ENCODE measurements at places on chromosomes 16 and 17. TPM values are rescaled to one million over a fixed set of nuclear protein-coding genes. Genes with fewer than 3 reads are reported as not detected.

FOXJ1 gene
- 4.9 TPM for total RNA-seq

GSPT1 gene
- total RNA-seq, result 195 TPM

- no peak for DNase-seq
Measured at GRCh38 chr17:68704871-68705713, 103.9 kb upstream of the FAM20A start.

GRCh38 chr16:27405546-27406451 is 3.8 kb downstream of the IL21R start:
- no peak for DNase-seq

DNA sequence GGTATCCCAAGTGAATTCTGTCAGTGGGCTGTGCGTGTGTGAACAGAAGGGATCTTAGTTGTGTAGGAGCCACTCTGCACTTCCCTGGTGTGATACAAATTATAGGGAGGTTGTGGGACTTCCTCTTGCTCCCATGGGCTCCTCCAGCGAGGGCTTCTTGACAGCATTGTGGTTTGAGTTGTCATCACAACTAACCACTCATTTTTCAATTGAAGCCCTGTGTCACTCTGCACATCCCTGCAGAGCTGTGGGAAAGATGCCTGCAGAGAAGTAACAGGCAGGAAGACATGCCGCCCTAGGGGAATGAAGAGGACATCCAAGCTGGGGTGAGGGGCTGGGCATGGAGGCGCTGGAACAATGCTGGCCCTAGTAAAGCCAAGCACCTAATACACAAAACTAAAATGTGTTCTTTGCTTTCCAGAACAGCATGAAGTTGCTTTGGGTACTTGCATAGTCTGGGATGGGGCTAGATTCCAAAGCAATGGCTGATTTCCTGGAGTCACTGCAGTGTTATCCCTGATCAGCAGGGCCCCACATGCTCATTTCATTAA is 692.5 kb downstream of the TOX3 start:
- DNase-seq, result no peak

DNA sequence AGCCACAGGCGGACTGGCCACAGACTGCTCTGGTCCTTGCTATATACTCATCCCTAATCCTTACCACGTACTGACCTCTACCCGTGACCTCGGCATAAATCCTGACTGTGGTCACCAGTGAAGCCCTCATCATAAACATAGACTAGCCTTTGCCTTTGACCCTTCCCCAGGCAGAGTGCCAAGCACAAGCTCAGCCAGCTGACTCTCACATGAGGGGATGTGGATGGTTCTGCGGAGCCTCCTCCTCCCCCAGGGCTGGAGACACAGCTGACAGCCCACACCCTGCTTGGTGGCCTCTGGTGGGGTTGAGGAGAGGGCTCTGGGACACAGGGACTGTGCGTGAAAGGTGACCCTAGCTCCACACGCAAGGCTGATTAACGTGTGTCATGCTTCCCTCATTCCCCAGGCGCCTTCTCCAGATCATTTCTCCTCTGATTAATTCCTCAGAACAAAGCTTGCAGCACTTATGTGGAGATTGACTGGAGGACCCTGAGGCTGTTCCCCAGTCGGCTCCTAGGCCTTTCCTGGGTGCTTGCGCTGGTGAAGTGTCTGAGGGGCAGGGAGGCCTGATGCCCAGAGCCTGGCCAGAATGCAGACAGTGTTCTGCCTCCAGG is 241.5 kb upstream of the NLRP1 start:
- DNase-seq, result no peak

GRCh38 chr16:30482366-30482765 is 9.8 kb downstream of the ITGAL start:
- DNase-seq, result no peak

- peak; percentile 23 for DNase-seq
Measured at GRCh38 chr16:78177987-78178386, 78.5 kb downstream of the WWOX start.

GRCh38 chr17:16304830-16305229 is 48.4 kb downstream of the CENPV start:
- DNase-seq, result no peak

- DNase-seq, result no peak
Measured at GRCh38 chr17:50952013-50952412, 85.9 kb upstream of the TOB1 start.
